ENCODE measurements at places on chromosomes 11 and 22.

DNA sequence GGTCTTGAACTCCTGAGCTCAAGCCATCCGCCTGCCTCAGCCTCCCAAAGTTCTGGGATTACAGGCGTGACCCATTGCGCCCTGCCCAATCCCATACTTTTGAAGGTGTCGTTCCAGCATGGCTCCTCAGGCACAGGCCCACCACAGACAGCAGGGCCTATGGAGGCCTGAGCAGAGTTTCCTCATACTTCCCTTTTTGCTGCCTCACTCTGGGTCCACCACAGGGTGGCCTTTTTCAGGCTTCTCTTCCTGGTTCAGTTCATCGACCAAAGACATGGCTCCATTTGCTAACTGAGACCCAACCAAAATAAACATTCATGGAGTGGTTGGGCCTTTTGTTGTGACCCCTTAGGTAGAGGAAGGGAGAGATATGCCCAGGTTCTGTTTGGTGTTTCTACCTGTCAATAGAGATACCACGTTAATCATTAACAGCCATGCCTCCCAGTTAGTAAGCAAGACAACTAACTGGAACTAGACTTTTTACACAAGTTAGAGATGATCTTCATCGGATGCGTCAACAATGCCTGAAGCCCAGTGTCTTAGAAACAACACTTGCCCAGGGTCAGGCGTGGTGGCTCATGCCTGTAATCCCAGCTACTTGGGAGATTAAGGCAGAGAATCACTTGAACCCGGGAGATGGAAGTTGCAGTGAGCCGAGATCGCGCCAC is 35.1 kb downstream of the TRIOBP start:
- DNase-seq: no peak

DNA sequence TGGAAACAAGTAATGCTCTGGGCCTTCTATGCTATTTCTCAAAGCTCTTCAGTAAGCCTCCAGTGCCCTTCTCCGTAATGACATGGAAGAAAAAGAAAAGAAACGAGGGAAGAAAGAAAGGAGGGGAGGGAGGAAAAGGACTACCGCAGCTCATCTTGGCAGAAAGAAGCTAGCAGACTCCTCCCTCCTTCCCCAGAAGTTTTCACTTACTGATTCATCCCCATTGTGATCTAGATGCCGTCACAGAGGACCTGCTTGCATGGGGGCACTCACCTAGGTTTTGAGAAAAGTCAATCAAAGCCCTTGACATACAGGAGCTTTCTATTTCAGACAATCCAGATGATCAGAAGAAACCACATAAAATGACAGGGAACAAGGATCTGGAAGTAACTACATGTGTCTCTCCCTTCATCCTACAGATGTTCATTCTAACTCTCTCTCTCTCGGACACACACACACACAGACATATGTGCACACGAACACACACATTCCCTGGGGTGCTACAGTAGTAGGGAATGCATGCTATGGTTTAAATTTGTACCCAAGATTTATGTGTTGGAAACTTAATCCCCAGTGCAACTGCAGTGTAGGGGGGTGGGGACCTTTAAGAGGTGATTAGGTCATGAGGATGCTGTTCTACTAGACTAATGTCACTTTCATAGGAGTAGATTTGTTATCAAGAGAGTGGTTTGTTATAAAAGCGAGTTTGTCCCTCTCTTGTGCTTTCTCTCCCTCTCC is 37.6 kb upstream of the RCN1 start:
- no peak for DNase-seq

DNA sequence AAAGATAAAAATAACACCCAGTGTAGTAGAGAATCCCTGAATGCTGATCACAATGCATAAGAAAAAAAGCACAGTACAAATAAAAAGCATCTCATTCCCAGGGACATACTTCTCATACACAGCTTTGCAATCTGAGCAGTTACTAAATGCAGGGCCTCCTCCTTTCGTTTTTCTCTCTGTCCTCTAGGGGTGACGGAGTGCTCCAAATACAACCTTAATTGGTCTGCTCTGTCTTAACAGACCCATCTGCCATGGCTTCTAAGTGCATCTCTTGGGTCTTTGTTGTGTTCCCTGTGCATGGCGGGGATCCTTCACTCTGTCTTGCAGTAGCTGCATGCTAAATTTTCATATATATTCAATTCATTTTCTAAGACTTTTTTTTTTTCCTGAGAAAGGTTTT is 1114.2 kb upstream of the RAG2 start:
- no peak for DNase-seq

GRCh38 chr22:29772170-29772641 is 5.0 kb downstream of the UQCR10 start:
- no peak for DNase-seq

- no peak for DNase-seq
Observed at GRCh38 chr22:32761251-32761903, 40.1 kb upstream of the TIMP3 start.

GRCh38 chr11:100738701-100739270 is 51.7 kb downstream of the ARHGAP42 start:
- no peak for DNase-seq

DNA sequence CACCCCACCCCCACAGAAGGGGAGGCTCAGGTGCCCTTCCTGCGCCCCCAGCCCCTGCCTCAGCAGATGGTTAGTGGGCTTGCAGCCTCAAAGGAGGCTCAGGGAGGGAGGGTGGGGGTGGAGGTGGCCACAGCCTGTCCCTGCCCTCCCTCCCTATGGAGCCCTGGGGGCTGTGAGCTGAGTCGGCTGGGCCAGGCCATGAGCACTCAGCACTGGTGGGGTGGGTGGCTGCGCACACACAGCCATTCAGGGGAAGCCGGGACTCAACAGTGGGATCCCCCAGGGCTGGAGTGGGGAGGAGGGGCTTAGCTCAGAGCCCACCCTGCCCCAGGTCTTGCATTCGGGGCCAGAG is 50.2 kb downstream of the FLRT1 start:
- no peak for DNase-seq

DNA sequence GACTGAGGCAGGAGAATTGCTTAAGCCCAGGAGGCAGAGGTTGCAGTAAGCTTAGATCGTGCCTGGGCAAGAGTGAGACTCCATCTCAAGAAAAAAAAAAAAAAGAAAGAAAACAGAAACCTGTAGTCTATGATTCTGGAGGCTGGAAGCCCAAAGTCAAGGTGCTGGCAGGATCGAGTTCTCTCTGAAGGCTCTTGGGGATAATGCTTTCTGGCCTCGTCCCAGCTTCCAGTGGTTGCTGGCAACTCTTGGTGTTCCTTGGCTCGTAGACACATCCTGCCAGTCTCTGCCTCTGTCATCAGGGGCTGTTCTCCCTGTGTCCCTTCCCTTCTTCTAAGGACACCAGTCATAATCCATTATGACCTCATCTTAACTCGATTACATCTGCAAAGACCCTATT is 16.8 kb upstream of the CCDC86 start:
- DNase-seq: no peak

GRCh38 chr11:93904716-93905115 is 54.3 kb upstream of the VSTM5 start:
- no peak for DNase-seq

GRCh38 chr11:10906521-10906920 is 48.7 kb upstream of the ZBED5 start:
- DNase-seq: no peak

DNA sequence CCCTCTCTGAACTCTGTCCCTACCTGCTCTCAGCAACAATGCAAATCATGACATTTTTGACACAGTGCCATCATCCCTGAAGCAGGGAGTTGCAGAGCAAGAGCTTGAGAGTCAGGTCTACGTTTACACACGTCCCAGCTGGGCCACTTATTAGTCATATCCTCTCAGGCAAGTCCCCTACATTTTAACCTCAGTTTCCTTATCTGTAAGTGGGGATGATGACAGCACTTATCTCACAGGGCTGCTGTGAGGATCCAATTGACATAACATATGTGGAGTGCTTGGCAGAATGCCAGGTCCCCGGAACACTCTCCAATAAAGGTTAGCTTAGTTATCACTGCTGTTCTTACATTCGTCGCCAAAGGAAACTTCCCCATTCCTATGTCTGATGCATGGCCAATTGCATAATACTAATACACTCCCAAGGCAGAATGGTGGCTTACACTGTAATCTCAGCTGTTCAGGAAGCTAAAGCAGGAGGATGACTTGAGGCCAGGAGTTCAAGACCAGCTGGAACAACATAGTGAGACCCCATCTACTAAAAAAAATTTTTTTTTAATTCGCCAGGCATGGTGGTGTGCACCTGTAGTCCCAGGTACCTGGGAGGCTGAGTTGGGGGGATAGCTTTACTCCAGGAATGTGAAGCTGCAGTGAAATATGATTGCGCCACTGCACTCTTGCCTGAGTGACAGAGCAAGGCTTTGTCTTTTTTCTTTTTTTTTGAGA is 16.6 kb downstream of the ASCC2 start:
- DNase-seq: peak; percentile 21
